Hematopoietic multipotent progenitor cell treated with erythropoietin and hydrocortisone succinate and interleukin-3 and kit ligand, for 17 days (in vitro differentiated cells): ENCODE measurements at places on chromosomes 5 and 9.

DNA sequence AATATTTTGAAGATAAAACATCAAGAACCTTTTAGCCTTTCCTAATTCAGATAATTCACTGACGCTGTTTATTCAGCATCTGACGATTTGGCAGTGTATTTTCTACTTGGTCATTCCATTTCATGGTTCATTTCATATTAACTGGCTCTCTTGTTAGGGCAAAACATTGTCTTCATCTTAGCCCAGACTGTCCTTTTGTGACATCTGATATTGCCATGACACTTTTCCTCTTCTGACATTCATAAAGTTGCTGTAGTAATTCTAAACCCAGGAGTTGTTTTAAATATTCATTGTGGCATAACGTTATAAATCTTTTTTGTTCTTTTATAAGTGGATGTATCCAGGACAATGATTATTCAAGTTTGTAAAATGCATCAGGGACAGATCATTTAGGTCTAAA is 1.8 kb downstream of the SCAMP1 start:
- DNase-seq, result no peak

DNA sequence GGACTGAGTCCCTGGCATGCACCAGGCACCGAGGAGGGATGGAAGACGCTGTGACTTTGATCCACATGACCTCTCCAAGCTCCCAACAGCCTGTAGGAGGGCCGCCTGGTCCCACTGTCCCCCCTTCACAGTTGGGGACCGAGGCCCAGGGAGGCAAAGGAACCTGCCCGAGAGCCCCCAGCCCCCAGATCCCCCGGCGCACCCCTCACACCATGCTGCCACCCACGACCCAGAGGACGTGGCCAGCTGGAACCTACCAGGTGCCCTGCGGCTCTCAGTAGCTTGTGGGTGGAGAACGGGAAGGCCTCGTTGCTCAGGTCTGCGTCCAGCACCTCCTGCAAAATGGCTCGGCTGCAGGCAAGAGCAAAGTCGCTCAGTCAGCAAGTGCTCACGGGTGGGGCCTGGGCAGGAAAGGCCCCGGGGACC is 48.8 kb downstream of the DBH start:
- DNase-seq, result no peak

GRCh38 chr9:108634204-108634603 is 221.6 kb downstream of the ACTL7B start:
- DNase-seq, result no peak

- peak; percentile 60 for DNase-seq
These were observed 3.7 kb downstream of the ARRDC3 start for GRCh38 chr5:91379246-91379913.

DNA sequence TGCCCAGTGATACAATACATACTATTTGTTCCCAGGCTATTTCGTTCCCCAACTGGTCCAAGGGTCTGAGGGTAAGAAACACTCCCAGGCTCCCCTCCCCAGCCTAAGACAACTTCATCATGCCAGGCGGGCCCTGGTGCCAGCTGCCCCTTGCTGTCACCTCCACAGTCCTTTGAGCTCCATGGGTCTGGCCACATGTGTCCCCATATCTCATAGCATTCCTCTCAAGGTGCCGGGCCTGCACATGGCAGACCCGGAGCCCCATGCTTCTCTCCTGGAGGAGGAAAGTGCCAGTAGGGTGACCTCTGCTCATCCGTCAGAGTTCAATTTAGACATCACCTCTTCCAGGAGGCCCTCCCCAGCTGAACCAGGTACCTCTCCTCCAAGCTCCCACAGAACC is 120.5 kb downstream of the C5orf15 start:
- DNase-seq, result no peak

DNA sequence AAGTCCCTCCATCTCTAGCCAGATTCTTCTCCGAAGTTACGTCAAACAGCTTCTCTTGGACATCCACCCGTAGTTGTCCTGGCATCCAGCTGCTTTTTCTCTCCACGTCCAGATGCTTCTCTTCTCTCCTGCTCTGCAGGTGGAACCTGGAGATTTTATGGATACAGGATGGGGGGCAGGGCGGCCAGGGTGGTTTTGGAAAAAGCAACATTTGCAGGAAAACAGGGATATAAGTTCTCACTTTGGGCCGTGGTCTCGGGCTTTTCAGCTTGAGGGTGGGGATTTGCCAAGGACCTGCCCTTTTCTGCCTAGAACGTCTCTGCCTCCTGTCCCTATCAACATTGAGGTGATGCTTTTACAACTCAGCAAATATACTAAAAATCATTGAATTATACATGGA is 1941.6 kb upstream of the C9orf72 start:
- no peak for DNase-seq

DNA sequence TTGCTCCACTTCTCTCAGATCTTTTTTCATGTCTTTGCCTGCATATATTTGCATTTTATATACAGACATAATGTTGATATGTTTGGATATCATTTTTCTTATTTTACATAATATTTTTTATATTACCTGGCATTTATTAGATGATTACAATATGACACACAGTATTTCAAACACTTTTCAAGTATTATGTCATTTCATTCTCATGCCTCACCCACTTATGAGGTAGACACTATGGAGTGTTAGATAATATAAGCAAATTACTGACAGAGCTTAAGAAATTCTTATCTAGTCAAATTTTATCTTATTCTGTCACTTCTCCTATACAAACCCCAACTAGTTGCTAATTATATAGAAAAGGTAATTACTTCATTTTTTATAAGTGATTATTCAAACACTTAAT is 11.1 kb downstream of the LURAP1L start:
- DNase-seq, result no peak

DNA sequence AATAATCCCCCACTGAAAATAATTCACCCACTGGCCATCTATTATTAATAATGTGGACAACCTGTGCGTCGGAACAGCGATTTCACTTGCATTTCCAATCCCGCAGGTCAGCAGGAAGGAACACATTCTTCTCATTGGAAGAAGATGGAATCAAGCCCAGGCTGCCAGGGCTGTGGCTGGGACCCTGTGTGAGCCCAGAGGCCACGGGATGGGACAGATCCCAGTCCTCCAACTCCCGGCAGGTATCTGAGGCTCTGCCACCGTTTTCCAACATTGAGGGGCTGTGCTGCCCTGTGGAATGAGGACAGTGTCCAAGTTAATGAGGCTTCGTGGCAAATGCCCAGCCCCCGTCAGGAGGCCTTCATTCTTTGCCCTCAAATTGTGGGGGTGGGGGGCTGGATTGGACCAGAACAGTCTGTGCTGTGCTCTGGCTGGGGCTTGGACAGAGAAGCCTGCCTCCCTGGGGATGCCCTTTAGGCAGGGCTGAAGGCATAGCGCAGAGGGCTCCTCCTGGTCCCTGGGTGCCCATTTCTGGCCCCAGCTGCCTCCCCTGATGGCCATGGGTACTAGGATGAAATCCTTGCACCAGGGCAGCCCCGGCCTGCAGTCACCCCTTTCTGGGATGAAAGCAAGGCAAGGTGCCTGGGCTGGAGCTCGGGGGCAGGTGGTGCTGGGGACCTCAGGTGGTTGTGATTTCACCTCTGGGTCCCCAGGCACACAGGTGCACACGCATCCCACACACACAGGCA is 195.0 kb upstream of the PPP1R26 start:
- no peak for DNase-seq

- DNase-seq, result no peak
These were observed 673.0 kb downstream of the ELAVL2 start for GRCh38 chr9:23153058-23153457.

GRCh38 chr5:107384256-107384655 is 286.5 kb downstream of the EFNA5 start:
- no peak for DNase-seq

DNA sequence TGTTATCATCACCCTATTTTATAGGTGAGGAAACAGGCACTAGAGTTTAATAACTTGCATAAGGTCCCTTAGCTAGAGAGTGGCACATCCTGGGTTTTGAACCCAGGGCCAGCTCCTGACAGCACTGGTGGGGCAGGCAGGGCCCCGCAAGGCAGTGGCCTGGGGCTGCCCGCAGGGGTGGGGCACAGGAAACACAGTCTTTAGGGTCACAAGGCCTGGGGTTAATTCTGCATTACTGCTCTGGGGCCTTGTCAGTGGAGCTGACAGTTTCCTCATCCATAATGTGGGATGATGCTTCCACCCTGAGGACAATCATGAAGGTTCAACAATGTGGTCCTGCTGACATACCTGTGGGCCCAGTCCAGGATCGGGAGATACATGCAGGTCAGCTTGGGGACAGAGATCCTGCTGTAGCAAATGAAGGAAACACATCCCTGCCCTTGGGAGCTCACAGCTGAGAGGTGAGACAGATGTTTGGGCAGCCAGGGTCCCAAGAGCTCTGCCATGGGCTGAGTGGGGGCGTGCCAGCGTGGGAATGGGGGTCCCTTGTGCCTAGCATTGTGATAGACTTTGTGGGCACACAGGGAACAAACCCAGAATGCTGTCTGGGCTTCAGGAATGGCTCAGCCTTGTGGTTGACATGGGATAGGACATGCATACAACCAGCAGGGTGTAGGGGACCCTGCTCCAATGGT is 14.7 kb downstream of the FGF18 start:
- no peak for DNase-seq

GRCh38 chr5:170211575-170212334 is 21.0 kb upstream of the C5orf58 start:
- DNase-seq, result no peak

DNA sequence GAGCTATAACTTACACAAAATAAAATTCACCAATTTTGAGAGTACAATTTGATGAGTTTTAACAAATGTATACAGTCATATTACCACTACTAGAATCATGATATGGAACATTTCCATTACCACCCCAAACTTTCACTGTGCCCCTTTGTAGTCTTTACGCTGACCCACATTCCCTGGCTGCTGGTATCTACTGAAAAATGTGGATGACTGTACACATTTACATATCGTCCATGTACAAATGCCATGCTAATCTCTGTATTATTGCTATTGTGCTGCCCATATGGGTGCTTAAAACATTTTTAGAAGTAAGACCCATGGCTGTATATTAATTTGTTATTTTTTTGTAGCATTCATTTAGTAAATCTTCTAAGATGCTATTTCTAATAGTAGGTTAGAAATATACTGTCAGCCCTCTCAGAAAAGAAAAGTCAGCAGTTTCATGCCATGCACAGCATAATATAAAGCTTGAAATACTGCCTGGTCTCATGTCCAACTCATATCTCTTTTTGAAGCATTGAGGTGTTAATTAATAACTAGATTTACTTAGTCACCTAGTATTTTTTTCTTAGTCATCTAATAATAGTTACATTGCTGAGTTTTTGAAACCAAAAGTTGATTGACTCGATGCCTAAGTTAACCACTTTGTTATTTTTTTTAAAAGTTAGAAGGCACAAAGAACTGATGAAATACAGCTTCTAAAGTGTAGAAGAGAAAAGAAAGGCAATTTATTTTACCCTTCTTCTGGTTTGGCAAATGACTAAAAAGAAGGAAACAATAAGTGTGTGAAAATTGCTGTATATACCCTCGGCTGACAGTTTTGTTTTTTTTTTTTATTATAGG is 188.3 kb upstream of the MEF2C start:
- DNase-seq, result no peak

GRCh38 chr5:14032918-14033317 is 88.4 kb upstream of the DNAH5 start:
- no peak for DNase-seq

GRCh38 chr5:156920042-156920860 is 42.8 kb downstream of the TIMD4 start:
- no peak for DNase-seq

- no peak for DNase-seq
These were observed 120.1 kb upstream of the PCA3 start for GRCh38 chr9:76644171-76644570.

DNA sequence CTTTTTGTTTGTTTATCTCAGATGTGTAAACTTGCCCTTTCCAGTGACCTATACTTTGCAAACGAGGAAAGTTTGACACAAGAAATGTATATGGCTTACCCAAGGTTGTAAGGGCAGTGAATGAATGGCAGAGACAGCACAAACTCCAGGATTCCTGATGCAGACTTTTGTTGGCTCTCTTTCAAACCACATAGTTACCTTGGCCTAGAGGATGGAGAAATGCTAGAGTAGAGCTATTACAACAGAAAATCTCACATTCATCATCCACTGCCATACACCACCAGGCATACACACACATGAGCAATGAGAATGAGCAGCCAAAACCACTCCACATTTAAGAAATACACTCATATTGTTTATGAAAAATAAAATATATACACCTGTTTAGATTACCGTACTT is 387.0 kb downstream of the TLR4 start:
- no peak for DNase-seq

GRCh38 chr9:126584611-126585010 is 29.1 kb upstream of the LMX1B start:
- no peak for DNase-seq

DNA sequence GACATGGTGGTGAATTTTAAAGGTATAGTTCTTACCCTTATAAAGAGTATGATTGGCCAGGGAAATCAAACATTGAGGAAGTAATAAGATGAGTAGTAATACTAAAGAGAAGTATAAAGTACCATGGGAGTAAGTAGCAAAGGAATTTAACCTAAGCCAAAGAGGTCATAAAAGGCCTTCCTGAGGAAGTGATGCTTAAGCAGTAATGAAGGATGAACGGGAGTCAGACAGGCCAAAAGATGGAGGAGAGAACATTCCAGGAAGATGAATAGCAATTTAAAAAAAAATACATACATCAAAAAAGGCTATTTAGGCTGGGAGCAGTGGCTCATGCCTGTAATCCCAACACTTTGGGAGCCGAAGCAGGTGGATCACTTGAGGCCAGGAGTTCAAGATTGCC is 29.0 kb downstream of the KLHL3 start:
- DNase-seq, result no peak

DNA sequence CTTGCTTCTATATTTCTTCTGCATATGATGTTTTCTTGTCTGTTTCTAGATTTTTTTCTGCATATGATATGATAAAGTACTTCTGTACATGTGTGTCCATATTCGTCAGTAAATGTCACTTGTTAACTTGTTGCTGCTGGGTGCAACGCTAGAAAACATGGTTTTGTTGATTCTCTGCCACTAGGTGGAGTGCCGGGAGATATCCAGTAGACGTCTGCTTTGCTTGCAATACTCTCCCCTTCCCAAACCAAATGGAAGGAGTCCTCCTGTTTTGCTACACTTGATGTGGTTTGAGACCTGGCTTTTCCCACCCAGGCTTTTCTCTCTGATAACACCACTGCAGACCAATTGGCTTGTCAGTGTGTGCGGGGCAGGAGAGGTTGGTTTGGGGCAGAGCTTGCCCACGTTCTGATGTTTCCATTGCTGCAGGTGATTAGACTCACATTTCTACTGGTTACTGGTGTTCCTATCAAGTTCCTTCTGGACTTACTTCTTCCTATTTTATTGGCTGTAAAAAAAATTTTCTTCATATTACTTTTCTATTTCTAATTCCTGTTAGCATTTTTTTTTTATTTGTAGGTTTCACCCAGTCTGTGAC is 900.0 kb upstream of the CDH10 start:
- DNase-seq, result no peak
